ENCODE measurements at places on chromosomes 2 and 18.
A peak's percentile ranks its signal among the peaks of the same experiment; 100 is the strongest.

DNA sequence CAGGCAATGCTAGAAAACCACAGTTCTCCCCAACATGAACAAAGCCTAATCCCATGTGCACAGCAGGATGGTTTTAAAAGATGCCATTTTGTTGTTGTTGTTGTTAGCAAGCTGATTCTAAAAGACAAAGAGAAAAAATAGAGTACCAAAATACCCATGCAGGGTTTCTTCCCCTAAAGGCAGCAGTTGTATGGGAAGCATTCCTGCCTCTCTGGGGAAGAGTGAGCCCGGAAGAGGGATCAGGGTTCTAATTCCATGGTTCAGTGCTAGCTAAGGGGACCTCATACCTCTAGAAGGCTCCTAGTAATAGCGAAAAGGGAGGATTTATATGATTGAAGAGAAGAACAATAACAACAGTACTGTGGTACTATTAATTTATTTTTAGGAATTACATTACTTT lies 327.6 kb downstream of the DPP10 start:
- DNase-seq: no peak

DNA sequence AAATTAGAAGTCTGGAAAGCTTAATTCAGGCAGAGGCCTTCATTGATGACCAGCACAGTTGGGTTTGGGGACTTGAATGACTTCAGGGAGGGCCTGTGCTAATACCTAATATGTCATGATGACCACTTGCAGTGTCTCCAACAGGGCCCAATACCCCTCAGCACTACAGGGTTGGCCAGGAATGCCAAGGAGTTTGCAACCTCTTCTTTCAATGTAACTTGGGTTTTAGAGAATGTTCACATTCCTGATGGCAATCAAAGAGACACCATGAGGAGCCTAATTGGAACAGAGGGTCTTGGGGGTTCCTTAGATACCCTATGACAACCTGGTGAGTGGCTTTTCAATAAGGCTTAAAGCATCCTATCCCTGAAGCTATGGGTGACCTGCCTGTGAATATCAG lies 52.4 kb upstream of the ST8SIA3 start:
- DNase-seq: no peak

- DNase-seq: no peak
These were observed 864.6 kb downstream of the SUCLG1 start for GRCh38 chr2:83594241-83595120.

GRCh38 chr2:235264512-235264911 lies 229.3 kb upstream of the AGAP1 start:
- DNase-seq: no peak

DNA sequence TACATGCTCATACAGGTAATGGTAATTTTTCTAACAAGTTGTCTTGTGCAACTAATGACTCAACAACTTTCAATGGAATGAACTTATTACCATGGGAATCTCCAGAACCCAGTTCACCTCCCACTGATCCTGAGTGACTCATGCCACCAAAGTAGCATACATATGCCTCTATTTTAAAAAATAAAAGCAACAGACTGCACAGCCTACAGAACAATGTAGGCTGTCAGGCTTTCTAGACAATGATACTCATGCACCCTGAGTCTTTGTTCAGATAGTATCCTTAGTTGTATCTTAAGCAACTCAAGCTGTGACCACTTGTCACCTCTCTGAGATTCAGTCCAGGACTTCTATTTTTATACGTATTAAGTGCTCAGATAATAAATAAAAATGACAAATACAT lies 531.0 kb upstream of the SETBP1 start:
- DNase-seq: no peak

DNA sequence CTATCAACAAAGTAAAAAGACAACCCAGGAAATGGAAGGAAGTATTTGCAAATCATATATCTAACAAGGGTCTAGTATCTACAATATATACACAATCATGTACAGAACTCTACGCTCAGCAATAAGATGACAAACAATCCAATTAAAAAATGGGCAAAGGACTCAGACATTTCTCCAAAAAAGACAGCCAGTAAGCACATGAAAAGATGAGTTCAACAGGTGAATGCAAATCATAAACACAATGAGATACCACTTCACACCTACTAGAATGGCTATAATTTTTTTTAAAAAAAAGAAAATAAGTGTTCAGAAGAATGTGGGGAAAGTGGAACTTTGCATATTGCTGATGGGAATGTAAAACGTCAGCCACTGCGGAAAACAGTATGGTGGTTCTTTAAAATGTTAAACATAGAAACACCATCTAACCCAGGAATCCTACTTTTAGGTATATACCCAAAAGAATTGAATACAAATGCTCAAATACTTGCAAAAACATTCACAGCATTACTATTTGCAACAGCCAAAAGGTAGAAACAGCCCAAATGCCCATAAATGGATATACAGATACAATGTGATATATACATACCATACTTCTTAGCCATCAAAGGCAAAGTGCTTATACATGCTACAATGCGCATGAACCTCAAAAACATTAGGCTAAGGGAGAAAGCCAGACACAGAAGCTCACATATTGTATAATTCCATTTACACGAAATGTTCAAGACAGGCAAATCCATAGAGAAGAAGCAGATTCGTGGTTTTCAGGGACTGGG lies 121.2 kb downstream of the CABYR start:
- DNase-seq: no peak

DNA sequence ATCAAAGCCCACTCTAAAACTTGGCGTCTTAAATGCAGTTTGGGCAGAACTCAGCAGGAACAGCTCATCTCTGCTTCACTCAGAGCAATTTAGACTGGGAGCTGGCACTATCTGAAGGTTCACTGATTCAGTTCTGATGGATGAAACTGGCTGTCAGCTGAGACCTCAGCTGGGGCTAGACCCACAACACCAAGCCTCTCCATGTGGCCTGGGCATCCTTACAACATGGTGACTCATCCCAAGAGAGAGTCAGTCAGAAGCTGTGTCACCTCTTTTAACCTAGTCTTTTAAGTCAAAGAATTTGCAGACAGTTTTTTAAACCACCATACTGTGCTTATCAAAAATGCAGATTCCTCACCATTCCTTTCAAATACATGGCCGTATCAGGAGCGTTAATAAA lies 62.6 kb upstream of the ZNF397 start:
- DNase-seq: no peak

DNA sequence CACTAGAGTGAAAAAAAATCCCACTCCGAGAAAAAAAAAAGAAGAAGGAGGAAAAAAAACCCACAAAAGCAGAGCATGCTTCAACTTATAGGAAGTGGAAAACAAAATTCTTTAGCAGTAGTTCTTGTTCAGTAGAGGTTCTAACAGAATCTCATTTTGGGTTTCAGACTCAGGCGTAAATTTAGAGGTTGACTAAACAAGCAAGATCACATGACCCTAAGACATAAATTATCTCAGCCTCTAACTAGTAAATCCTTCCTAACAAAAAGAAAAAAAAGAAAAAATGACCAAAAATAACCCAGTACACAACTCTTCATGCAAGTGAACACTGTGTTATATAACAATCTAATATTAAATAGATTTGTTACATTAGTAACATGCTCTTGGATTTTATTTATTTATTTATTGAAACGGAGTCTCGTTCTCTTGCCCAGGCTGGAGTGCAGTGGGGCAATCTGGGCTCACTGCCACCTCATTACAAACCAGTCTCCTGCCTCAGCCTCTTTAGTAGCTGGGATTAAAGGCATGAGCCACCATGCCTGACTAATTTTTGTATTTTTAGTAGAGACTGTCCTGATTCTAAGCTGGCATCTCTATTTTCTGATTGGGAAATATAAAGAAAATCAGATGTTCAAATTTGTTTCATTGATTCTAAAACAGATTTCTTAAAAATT lies 35.4 kb downstream of the PPP4R3B start:
- no peak for DNase-seq

GRCh38 chr2:178136321-178137025 lies 24.2 kb downstream of the RBM45 start:
- no peak for DNase-seq

- DNase-seq: no peak
These were observed 255.1 kb upstream of the THUMPD2 start for GRCh38 chr2:40034198-40034597.

GRCh38 chr18:74283646-74284045 lies 8.1 kb downstream of the CYB5A start:
- no peak for DNase-seq

DNA sequence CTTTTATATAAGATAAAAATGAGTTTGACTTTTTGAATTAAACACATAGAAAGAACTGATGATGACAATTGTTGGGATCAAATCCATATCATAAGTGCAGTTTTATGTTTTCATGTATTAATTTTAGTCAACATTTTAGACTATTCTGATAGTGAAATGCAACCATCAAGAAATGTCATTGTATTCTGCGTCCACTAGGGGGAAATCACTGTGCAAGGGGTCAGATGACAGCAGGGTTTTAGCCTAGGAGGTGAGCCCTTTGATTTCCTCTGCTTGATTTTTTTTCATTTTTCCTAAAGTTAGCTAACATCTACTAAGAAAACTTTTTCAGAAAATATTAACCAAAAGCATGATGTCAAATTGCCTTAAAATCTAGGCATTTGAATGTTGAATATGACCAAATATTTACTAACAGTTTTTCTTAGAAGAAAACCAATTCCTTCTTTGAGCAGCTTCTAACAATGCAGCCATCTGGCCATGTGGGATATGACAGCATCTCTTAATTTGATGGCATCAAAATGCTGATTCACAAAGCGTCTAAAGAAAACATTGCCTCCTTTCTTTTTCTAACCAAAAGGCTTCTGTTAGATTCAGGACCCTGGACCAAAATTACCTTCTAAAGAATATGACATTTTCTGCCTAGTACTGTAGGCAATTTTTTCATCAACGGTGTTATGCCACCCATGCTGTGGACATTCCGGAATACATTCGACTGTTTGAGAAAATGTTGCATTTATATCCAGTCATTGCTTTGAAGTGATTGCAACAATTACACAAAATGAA lies 141.5 kb downstream of the SPHKAP start:
- DNase-seq: no peak

DNA sequence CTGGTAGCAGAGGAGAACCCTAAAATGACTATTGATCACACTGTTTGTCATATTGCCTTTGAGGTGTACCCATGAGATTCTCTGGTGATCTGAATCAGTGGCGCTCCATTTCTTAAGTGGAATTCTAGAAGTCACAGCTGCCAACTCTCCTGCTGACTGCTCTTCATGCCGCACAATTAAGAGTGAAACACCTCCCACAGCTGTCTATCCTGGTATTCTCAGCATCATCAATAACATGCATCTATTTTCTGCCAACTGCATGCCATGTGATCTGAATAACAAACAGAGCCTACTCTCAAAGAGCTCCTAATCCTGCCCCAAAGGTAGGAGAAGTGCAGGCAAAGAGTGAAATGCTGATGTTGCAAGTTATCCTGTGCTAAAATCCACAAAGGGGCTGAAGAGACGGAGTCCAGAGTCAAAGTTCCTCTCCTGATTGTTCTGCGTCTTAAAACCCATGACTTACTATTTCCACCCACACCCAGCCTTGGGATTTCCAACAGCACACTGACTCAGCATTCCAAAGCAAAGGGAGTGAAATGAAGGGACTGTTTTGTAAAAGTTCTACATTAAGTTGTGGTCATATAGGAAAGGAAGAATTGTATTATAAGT lies 13.7 kb upstream of the DAPL1 start:
- no peak for DNase-seq

- peak; percentile 26 for DNase-seq
These were observed 727 bp downstream of the NCOA1 start for GRCh38 chr2:24491542-24492420.

GRCh38 chr2:237629739-237630138 lies 2.4 kb downstream of the LRRFIP1 start:
- DNase-seq: no peak

GRCh38 chr2:149005471-149006077 lies 32.9 kb upstream of the LYPD6B start:
- DNase-seq: no peak

- no peak for DNase-seq
These were observed 210.3 kb upstream of the ETAA1 start for GRCh38 chr2:67186871-67187270.

DNA sequence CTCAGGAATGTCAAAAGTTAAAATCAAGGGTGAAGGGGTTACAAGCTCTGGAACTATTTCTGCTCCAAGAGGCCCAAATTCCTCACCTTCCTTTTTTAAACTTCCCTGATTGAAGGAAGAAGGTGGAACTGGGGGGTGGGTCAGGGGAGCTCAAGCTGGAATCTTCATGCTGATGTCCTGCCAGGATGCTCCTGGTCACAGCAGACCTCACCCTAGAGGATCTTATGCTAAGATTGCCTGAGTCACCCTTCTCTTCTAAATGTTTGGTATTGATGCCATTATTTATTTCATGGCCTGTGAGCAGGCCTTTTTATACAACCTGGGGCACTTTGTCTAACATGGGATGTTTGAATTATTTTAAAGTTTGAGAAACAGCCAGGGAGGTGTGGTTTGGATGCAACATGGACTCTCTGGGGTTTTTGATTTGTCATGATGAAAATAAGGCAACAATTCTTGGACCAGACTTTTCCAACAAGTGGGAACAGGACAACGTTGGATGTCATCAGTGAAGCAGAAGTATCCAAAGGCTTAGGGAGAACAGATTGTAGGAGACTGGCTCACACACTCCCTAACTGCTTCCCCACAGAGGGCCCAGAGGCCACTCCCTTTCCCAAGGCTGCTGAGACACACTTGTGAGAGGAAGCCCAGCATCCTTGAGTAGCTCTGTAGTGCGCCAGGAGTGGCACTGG lies 420.2 kb upstream of the MEX3C start:
- no peak for DNase-seq

GRCh38 chr2:215880970-215881369 lies 132.4 kb downstream of the MREG start:
- DNase-seq: no peak

DNA sequence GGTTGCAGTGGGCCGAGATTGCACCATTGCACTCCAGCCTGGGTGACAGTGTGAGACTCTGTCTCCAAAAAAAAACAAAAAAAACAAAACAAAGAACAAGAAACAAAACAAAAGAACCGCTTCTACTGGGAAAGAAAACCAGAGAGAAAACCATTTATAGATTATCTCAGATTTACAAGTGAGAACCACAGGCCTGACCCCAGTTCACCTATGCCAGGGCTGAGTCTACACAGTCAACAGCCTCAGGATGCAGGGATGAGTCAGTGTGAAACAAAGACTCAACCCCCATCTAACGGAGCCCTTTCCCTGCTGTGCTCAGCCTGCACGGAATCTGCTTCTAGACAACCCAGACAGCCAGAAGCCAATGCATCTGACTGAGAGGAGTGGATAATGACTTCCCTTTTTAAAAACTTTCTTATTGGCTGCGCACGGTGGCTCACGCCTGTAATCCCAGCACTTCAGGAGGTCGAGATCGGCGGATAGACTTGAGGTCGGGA lies 25.5 kb upstream of the YWHAQ start:
- DNase-seq: no peak

GRCh38 chr18:5066380-5066977 lies 130.6 kb downstream of the AKAIN1 start:
- no peak for DNase-seq
